ENCODE measurements at places on chromosomes 1 and 21.

DNA sequence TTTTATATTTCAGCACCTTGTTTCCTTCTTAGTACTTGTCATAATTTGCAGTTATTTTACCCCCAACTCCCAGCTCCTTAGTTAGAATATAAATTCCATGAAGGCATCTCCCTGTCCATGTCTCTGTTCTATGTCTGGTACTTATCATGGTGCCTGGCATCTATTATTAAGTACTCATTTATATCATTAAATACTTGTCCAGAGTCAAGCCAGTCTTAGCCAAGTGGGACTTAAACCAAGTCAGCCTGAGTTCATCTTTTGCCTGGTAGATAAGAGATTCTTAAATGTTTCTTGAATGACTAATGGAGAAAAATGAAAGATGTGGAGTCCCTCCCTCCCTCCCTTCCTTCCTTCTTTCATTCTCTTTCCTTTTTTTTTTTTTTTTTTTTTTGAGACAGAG, 9.4 kb downstream of the SLC25A44 start:
- DNase-seq = peak; percentile 57

GRCh38 chr1:209335178-209335577, 248.3 kb upstream of the CAMK1G start:
- DNase-seq = no peak

DNA sequence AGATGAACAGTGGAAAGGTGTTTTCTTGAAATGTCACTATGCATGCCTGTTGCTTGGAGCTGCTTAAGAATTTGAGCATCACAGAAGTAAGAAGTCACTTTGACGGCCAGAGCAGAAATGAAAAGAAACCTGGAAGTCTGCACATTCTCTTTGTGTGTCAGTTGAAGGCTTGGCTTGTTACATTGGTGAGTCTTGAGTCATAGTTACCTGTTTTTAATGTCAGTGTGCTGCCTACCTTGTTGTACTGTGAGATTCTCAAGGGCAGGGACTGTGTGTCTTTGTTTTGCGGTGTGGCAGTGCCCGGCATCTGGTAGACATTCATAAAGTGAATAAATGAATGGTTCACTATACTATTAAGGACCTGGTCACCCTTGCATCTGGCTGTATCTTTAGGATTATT, 9.9 kb downstream of the OTUD3 start:
- no peak for DNase-seq

DNA sequence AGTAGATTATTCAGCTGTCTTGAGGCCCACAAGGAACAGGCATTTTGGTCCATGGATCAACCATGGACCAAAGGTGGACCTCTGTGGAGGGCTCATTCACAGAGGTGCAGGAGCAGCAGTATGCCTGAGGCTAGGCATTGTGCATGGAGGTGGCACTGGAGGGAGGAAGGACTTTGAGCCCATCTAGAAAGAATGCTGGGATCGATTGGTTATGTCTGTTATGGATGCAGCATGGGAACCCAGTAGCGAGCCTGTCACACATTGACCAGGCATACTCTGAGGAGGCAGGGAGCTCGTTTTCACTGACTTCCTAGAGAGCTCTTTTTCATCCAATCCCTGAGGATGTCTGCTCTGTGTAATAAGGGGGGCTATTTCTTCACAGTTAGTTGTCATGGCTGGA, 75.5 kb downstream of the KCNN3 start:
- no peak for DNase-seq

- no peak for DNase-seq
Observed at GRCh38 chr1:206496131-206496793, 11.1 kb upstream of the RASSF5 start.

DNA sequence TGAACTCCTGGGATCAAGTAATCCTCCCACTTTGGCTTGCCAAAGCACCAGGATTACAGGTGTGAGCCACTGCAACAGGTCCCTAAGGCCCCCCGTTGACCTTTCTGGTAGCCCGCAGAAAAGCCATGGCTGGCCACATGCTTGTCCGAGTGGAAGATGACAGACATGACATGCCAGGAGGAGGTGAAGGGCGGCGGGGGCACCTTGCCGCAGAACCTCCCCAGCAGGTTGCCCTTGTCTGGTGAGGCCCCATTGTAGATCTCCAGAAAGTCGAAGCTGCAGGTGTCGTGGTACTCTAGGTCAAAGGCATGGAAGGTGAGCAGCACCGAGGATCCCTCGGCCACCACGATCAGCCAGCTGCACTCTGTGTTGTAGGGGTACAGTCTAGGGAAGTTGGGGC, 8.4 kb downstream of the CDCP2 start:
- DNase-seq = no peak

DNA sequence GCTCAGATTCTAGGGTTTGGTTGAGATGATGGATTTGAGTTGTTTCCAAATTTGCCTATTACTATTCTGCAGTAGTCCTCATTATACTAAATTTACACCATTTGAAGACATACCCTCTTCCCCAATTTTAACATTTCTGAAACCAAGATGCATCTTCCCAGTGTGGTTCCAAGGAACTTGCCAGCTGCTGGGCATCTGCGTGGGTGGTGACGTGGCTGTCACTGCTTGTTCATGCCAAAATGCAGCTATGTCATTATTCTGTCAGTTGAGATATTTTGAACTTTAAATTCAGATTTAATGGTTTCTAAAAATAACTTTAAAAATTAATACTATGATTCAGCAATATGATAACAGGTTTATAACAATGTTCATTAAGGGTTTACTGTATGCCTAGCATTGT, 1.2 kb downstream of the ZFP69 start:
- DNase-seq = peak; percentile 4

DNA sequence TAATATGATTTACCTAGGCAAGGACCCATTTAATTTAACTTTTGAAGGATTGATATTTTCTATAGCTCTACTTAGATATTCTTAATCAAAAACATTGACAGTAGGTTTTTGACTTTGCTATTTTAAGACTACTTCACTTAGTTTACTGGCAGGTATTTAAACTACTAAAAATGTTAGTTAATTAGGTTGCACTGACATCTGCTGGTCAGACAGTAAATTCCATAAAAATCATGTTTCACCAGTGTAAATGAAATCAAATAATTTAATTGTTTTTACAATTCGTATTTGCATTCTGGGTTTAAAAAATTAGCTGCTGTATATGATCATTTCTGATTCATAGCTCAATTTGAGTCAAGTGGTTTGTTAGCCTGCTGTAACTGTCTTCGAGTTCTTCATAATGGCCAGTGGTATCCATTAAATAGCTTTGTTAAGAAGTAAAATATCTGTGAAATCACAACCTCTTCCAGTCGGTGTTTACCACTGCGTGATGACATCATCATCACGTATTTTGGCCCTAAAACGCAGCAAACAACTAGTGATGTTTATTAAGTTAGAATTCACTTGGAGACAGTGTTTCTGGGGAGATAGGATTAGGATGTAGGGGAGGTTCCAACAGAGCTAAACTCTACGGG, 26.2 kb downstream of the EXTL2 start:
- DNase-seq = peak; percentile 72

DNA sequence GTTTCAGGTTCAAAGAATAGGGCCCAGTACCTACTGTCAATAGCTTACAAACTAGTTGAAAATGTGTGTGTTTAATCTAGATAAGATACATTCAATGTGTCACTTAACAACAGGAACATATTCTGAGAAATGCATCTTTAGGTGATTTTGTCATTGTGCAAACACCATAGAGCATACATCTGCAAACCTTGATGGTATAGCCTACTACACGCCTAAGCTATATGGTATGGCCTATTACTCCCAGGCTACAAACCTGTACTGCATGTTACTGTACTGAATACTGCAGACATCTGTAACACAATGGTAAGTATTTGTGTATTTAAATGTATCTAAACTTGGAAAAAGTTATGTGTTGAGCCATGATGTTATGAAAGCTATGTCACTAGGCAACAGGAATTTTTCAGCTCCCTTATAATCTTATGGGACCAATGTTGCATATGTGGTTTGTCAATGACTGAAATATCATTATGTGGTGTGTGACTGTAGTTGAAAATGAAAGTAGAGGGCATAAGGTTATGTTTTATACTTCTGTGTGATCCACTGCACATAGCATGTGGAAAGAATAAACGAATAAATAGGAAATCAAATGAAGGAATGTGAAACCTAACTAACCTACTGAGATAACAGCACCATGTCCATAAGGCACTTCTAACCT, 129.0 kb upstream of the CAMK1G start:
- DNase-seq = no peak

DNA sequence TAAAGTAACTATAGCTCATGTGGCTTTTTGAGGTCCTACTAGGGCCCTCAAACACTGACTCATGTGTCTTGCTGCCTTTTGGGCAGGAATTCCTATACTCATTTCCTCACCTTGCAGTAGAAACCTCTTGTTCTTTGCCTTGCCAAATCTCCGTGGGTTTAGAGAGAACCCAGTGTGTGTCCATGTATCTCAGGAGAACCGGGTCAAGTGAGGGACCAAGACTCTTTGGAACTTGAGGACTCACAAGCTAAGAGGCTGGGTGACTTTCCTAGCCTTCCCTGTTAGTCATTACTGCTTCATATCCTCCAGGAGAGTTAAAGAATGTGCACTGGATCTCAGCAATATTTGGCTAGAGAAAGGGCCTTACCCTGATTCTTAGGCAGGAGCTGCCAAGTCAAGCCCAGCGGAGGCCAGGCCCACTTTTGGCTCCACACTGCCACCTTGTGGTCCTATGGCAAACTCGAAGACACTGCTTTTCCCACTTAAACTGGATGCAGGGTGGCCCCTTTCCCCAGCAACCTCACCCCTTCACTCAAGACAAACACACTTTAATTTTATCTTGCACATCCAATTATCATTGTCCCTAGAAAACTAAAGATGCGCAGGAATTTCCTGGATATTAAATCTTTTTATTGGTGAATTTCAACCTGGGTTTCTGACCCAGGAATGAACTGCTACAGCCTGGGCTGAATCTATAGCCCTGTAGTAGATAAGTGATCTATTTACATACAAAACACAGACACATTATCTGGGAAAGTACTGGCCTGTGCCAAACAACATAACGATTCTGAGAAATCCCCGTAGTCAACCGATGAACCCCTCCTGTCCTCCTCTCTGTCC, 10.6 kb downstream of the AVPR1B start:
- DNase-seq = peak; percentile 61

DNA sequence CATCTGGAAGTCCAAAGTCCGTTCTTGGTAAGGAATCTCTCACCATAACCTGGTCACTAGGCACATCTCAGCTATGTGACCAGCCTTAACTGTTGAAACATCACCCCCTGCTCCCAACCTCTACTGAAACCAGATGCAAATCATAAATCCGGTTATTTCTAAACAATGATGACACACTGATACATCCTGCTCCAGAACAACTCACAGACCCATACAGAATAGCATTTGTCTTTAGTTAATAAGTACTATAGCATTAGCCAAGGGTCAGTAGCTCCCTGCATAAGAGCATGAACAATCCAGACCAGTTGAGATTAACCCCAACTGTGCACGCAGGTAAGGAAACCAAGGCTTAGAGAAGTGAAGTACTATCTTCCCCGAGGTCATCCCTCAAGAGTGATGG, 38.0 kb upstream of the KCTD3 start:
- peak; percentile 44 for DNase-seq

- DNase-seq = no peak
Observed at GRCh38 chr1:63973005-63973419, 199.2 kb downstream of the ROR1 start.

- no peak for DNase-seq
Observed at GRCh38 chr21:33686386-33686785, 44.1 kb downstream of the ITSN1 start.

GRCh38 chr1:115198938-115199337, 109.6 kb upstream of the TSPAN2 start:
- peak; percentile 88 for DNase-seq

DNA sequence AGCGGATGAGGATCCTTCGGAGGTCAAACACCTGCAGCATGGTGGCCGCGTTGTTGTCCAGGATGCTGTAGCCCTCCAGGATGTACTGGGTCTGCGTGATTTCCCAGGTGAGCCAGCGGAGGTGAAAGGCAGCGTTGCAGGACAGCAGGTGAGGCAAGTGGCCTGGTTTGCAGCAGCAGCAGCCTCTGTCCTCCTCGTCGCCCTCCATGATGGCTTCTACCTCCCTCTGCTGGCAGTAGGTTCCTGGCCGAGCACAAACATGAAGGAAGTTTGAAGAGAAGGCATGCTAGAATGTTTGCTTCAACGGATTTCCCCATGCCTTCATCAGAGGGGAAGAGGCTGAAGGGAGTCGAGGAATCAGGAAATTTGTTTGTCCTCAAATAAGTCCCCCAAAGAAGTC, 74.7 kb downstream of the NTPCR start:
- peak; percentile 19 for DNase-seq

DNA sequence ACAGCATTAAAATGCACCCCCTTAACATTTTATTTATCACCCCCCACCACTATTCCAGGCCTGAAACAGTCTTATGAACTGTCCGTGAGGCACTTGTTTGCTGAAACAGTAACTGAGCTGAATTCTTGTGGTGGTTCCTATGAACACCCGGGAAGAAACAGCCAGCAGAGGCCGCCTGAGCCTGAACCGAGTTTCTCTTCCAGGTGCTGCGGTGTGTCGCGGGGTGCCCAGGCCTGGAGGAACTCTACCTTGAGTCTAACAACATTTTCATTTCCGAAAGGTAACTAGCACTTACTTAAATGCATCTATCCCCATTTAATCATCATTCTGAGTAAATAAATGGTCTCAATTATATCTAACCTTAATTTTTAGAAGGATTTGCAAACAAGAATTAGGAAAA, 66.8 kb downstream of the TBCE start:
- DNase-seq = no peak

DNA sequence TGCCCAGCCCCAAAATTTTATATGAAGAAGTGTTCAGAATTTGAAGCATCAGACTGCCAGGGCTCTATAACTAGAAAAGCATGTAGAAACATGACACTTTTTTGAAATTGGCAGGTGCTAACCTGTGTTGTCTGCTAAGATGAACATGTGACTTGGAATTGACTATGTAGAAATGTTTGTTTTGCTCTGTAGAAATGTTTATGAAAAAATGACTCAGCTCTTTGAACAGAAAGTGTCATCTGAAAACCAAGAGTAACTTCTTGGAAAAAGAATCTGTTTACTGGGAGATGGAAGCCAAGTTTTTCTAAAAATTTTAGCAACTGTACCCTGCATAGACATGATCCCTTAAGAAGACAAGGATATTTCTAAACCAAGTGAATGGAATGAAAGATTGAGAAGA, 59.2 kb downstream of the LHX9 start:
- DNase-seq = no peak

GRCh38 chr1:87953732-87954344, 625.2 kb downstream of the LMO4 start:
- DNase-seq = peak; percentile 86

GRCh38 chr1:153422450-153423068, 6.2 kb downstream of the S100A7A start:
- peak; percentile 81 for DNase-seq

- DNase-seq = no peak
Observed at GRCh38 chr21:27250366-27250765, 283.5 kb upstream of the ADAMTS5 start.

GRCh38 chr1:110800079-110800478, 72.9 kb upstream of the CD53 start:
- DNase-seq = no peak
